ENCODE measurements at places on chromosomes 16 and 17. TPM values are rescaled to one million over a fixed set of nuclear protein-coding genes. Genes with fewer than 3 reads are reported as not detected.

Gene SLC47A2
- not detected for total RNA-seq

Gene CMTM1
- total RNA-seq = 8.6 TPM

Gene WNT3
- not detected for total RNA-seq

Gene NPW
- 12.5 TPM for total RNA-seq

Gene CD300C
- total RNA-seq = 0.20 TPM

DNA sequence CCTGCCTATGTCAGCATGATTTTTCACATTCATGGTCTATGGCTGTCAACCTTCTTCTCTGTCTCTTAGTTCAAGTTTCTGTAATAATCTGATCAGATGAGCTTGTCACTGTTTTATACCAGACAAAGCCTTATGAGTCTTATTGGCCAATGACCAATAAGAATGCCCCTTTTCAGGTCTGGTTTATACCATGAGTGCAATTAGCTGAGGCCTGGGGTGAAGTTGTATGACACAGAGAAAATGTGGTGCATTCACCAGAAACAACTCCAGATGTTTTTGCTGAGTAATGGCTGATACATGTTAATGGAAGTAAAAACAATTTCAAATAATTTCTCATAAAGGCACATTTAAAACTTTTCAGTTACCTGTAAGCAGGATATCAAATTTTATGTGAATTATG, 218.6 kb upstream of the CDH8 start:
- no peaks in the 10 kb centered on the region for H3K4me1 ChIP-seq
- H3K36me3 ChIP-seq = no peaks in the 10 kb centered on the region
- DNase-seq = no peak
- H3K27me3 ChIP-seq = no peaks in the 10 kb centered on the region
- H3K27ac ChIP-seq = no peak overlapping the region

- H3K4me3 ChIP-seq = no peak overlapping the region
- H3K27me3 ChIP-seq = no peaks in the 10 kb centered on the region
- peaks cover 14% of the 10 kb centered on the region for H3K36me3 ChIP-seq
- peak; percentile 47 for DNase-seq
- H3K4me1 ChIP-seq = no peaks in the 10 kb centered on the region
Measured at GRCh38 chr16:19502395-19503131, 19.3 kb downstream of the GDE1 start.

- H3K27me3 ChIP-seq = no peaks in the 10 kb centered on the region
- H3K27ac ChIP-seq = no peak overlapping the region
- no peak for DNase-seq
- H3K4me1 ChIP-seq = no peaks in the 10 kb centered on the region
Measured at GRCh38 chr16:74201576-74201975, 95.0 kb upstream of the PSMD7 start.

- no peak overlapping the region for H3K4me3 ChIP-seq
- no peaks in the 10 kb centered on the region for H3K27me3 ChIP-seq
- no peaks in the 10 kb centered on the region for H3K4me1 ChIP-seq
- no peak overlapping the region for H3K27ac ChIP-seq
- H3K36me3 ChIP-seq = no peaks in the 10 kb centered on the region
Measured at GRCh38 chr16:48113471-48113870, 42.3 kb downstream of the ABCC12 start.

GRCh38 chr16:56260378-56261160, 69.3 kb downstream of the GNAO1 start:
- H3K27me3 ChIP-seq = no peaks in the 10 kb centered on the region
- DNase-seq = no peak
- no peak overlapping the region for H3K4me3 ChIP-seq
- peak overlapping the region; percentile 0 for H3K27ac ChIP-seq
- H3K36me3 ChIP-seq = no peaks in the 10 kb centered on the region

DNA sequence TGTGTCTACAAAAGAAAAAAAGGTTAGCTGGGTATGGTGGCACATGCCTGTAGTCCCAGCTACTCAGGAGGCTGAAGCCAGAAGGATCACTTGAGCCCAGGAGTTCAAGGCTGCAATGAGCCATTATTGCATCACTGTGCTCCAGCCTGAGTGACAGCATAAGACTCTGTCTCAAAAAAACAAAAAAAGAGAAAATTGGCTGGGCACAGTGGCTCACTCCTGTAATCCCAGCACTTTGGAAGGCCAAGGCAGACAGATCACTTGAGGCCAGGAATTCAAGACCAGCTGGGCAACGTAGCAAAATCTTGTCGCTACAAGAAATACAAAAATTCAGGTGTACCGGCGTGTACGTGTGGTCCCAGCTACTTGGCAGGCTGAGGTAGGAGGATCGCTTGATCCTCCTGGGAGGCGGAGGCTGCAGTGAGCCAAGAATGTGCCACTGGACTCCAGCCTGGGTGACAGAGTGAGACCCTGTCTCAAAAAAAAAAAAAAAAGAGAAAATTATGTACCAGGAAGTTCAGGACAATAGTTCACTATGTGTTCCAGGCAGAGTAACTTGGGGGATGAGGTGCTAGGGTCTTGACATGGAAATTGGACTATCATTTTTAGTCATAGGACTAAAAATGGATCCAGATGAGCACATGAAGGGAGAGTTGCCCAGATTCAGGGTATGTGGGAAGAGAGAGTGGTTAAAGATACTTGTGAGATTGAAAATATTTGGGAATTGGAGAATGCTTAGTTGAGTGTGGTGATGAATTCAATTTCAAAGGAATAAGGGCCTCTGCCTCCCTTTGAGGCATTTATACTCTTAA, 11.0 kb downstream of the ALDH3A2 start:
- H3K4me3 ChIP-seq = no peak overlapping the region
- H3K36me3 ChIP-seq = peaks cover 24% of the 10 kb centered on the region
- DNase-seq = no peak

GRCh38 chr17:18218756-18219415, 6.5 kb upstream of the LLGL1 start:
- DNase-seq = no peak
- H3K27me3 ChIP-seq = no peaks in the 10 kb centered on the region
- H3K4me1 ChIP-seq = no peaks in the 10 kb centered on the region
- no peak overlapping the region for H3K4me3 ChIP-seq
- H3K27ac ChIP-seq = no peak overlapping the region
- H3K36me3 ChIP-seq = no peaks in the 10 kb centered on the region

GRCh38 chr17:55969562-55970324, 183.5 kb upstream of the ANKFN1 start:
- H3K27ac ChIP-seq = no peak overlapping the region
- H3K27me3 ChIP-seq = no peaks in the 10 kb centered on the region
- DNase-seq = no peak
- no peak overlapping the region for H3K4me3 ChIP-seq
- H3K36me3 ChIP-seq = no peaks in the 10 kb centered on the region
- no peaks in the 10 kb centered on the region for H3K4me1 ChIP-seq

- H3K4me3 ChIP-seq = no peak overlapping the region
- DNase-seq = no peak
- no peaks in the 10 kb centered on the region for H3K27me3 ChIP-seq
Measured at GRCh38 chr17:13054666-13055065, 36.8 kb upstream of the ELAC2 start.

DNA sequence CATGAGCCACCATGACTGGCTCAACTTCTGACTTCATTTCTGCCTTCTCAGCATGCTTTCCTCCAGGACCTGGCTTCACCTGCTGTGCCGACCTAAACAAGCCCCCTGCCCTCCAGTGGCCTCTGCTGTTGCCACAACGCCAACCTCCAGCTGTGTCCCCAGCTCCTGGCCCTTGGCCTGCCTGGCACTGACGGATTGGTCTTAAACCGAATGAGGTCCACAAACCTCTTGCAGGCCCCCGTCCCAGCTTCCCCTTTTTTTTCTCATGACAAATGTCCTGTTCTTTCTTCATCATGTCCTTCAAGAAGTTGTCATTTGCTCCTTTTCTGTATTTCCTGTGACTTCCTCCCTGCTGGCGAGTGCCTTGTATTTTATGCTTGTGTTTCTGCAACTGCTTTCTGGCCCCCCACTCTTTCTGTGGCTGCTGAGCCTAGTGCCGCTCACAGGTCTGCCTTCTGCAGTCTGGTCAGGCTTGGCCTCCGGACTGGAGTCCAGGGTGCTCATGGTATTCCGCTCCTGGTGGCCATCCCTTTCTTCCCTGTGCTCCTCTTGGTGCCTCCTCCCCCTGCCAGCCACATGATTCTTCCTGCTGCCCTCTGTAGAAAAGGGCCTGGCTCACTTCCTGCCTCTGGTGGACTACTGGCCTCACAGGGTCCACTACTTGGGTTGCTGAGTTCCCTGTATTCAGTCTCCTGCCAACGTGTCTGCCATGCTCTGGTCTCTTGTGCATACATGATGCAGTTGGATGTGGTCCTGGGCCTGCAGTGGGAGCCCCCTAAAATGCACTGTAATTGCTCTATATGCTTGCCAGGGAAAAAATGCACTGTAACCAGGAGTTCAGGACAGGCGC, 2.9 kb downstream of the ATP6V0C start:
- peaks cover 7% of the 10 kb centered on the region for H3K36me3 ChIP-seq
- H3K27ac ChIP-seq = peak overlapping the region; percentile 38
- H3K4me3 ChIP-seq = no peak overlapping the region
- H3K4me1 ChIP-seq = peaks cover 69% of the 10 kb centered on the region
- no peaks in the 10 kb centered on the region for H3K27me3 ChIP-seq

DNA sequence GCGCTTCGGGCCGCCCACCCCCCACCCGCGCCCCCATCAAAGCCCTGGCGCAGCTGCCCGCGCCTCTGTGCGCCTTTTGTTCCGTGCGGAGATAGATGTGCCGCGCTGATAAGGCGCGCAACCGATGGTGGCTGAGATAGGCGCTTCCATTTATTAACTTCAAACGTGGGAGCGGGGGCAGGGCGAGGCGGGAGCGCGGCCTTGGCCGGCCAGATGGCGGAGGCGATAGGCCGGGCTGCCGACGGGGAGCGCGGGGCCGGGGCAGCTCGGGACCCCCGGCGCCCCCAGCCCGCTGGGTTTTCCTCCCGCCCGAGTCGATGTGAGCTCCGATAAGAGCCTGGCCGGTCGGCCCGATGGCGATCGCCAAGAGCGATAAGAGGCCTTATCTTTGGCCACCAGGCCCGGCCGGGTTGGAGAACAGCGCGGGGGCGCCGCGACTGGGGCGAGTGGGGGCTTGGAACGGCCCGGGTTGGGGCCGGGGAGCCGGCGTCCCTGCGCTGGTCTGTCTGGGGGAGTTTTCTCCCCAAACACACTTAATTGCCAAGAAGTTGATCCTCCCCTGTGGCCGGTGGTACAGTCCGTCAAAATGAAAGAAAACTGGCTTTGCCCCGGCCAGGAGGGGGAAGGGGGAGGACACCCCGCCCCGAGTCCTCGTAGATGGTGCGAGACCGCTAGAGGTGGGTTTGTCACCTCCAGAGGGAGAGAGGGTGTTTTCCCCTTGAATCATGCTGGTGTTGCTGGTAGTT, 2.7 kb downstream of the ZFPM1 start:
- DNase-seq = peak; percentile 69
- peaks cover 54% of the 10 kb centered on the region for H3K4me1 ChIP-seq
- H3K4me3 ChIP-seq = peak overlapping the region; percentile 65
- no peaks in the 10 kb centered on the region for H3K27me3 ChIP-seq

DNA sequence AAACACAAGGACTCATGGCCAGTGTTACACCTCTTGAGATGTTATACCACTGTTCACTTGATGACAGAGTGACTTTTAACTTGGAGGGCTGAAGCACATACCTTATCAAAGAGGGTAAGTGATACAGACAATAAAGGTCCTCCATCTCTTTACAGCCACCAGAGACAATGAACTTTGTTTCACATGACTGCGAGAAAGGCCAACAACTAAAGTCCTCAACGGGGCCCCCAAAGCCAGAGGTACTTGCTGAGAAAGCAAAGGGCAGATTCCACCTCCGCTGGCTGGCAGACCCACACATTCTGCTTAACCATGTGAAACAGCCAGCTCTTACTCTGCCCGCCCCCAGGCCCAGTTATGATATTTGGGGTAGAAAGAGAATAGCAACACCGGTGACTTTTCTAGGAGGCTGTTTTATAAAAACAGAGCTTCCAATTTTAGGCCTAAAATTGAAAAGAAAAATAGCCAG, 21.4 kb downstream of the DCUN1D3 start:
- H3K36me3 ChIP-seq = no peaks in the 10 kb centered on the region
- peaks cover 18% of the 10 kb centered on the region for H3K4me1 ChIP-seq
- H3K4me3 ChIP-seq = no peak overlapping the region
- no peaks in the 10 kb centered on the region for H3K27me3 ChIP-seq
- DNase-seq = no peak

DNA sequence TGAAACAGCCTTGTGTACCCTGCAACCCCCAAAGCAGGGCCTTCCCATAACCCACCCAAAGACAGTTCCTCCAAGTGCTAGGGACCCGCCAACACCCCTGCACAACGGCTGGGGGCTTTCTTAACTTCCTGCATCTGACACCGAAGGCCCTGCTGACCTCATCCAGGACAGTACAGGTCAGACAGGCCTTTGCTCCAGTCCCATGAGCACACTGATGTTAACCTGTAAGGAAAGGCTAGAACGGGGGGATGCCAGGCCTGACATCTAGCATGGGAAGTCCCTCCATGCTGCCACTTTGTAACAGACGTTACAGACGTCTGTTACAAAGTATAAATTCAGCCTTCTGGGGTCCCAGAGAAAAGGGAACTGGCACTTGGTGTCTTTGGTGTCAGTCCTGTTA, 369.1 kb downstream of the CPPED1 start:
- no peak overlapping the region for H3K4me3 ChIP-seq
- DNase-seq = no peak
- no peaks in the 10 kb centered on the region for H3K4me1 ChIP-seq
- H3K36me3 ChIP-seq = no peaks in the 10 kb centered on the region
- no peak overlapping the region for H3K27ac ChIP-seq
- no peaks in the 10 kb centered on the region for H3K27me3 ChIP-seq

DNA sequence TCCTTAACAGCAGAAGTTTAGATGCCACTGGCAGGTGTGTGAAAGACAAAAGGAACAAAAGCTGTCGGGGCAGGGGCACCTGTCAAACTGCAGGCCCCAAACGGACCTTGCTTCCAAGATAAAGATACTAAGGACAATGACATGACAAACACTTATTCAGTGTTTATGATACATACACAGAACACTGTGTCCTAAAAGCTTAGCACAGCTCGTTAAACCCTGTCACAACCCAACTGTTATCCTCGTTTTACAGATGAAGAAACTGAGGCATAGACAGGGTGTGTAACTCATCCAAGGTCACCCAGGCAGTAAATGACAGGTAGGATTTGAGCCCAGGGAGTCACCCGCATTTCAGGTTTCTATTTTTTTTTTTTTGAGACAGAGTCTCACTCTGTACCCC, 9.6 kb downstream of the SDK2 start:
- H3K4me3 ChIP-seq = no peak overlapping the region
- H3K27ac ChIP-seq = no peak overlapping the region
- H3K36me3 ChIP-seq = no peaks in the 10 kb centered on the region
- no peaks in the 10 kb centered on the region for H3K27me3 ChIP-seq
- no peak for DNase-seq

- peak within 1 kb of the TSS; percentile 60 for H3K4me3 ChIP-seq
- H3K36me3 ChIP-seq = no peaks in the 10 kb centered on the region
- H3K27me3 ChIP-seq = no peaks in the 10 kb centered on the region
Measured at GRCh38 chr17:7043497-7044198, at the start of gene SLC16A11. TSS of gene SLC16A11 (minus strand) at chr17:7044092. CDS start at chr17:7043513, 579 bp downstream.

GRCh38 chr17:5526821-5527598, 40.6 kb downstream of the MIS12 start:
- no peak for DNase-seq
- no peaks in the 10 kb centered on the region for H3K27me3 ChIP-seq
- no peak overlapping the region for H3K4me3 ChIP-seq
- no peak overlapping the region for H3K27ac ChIP-seq
- no peaks in the 10 kb centered on the region for H3K4me1 ChIP-seq

- no peaks in the 10 kb centered on the region for H3K36me3 ChIP-seq
- no peak for DNase-seq
- H3K27me3 ChIP-seq = no peaks in the 10 kb centered on the region
- no peaks in the 10 kb centered on the region for H3K4me1 ChIP-seq
- no peak overlapping the region for H3K4me3 ChIP-seq
Measured at GRCh38 chr16:49452108-49452507, 78.5 kb downstream of the C16orf78 start.

- H3K4me3 ChIP-seq = no peak overlapping the region
- DNase-seq = no peak
- peaks cover 20% of the 10 kb centered on the region for H3K36me3 ChIP-seq
- no peak overlapping the region for H3K27ac ChIP-seq
- H3K4me1 ChIP-seq = peaks cover 2% of the 10 kb centered on the region
Measured at GRCh38 chr16:87836844-87837581, 32.3 kb downstream of the SLC7A5 start.
